ENCODE measurements at places on chromosomes 1 and 21.

GRCh38 chr1:173470608-173471007 is 6.5 kb upstream of the PRDX6 start:
- no peak for DNase-seq

- DNase-seq = no peak
These were observed 5.5 kb upstream of the SNX27 start for GRCh38 chr1:151606384-151606783.

DNA sequence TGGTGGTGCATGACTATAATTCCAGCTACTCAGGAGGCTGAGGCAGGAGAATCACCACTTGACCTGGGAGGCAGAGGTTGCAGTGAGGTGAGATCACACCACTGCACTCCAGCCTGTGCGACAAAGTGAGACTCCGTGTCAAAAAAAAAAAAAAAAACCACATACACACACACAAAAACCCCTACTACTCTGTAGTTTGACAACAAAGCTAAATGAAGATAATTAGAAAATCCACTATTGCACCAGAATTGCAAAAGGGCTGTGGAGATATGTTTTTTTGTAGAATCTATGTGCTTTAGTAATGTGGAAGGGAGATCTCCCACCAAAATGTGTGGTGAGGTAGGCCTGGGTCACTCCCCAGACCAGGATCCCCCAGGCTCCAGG is 32.2 kb upstream of the KHDRBS1 start:
- DNase-seq = no peak

DNA sequence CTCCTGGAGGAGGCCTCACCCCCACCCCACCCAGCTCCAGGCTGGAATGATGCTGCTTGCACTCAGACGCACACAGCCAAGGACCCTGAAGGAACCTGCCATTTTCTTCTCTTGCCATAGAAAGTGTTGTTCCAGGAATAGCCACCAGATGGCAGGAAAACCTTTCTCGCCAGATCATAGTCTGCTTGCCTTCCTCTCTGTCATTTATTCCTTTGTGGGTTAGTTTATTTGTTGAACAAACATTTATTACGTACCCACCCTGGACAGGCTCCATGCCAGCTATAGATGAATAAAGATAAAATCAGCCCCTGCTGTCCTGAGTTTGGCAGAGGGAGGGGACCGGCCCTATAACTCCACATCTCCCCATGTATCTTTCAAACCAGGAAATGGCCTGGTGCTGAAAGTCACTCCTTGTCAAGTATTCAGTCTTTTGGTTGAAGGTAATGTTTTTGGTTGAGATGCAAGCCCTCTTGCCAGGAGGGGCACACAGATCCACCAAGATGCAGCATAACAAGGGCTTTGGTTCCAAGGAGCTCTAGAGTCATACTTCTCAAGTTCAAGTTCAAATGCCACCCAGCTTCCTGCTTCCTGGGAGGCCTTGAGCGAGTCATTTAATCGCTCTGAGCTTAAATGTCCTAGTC is 7.0 kb upstream of the KCNC4 start:
- peak; percentile 74 for DNase-seq

- no peak for DNase-seq
These were observed 149.9 kb upstream of the DNAH14 start for GRCh38 chr1:224779536-224779935.

DNA sequence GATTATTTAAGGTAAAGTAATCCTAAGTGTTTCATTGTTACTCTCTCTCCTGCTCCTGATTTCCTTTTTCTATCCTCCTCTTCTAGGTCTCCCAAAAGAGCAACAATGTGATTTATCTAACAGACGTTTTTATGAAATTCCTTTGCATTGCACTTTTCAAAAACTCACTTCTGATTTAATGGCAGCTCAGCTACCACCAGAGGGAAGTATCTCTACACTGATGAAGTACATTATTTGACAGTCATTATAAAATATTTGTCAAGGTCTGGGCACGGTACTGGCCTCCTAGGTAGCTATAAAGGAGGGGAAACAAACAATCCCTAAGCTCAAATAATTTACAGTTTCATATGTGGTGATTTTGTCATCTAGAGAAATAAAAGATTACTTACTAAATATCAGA is 15.6 kb downstream of the TMPRSS15 start:
- DNase-seq = no peak

- no peak for DNase-seq
These were observed 22.2 kb upstream of the RUNX1 start for GRCh38 chr21:35071347-35071746.

- no peak for DNase-seq
These were observed 100.0 kb downstream of the CRYAA start for GRCh38 chr21:43268804-43269186.

- no peak for DNase-seq
These were observed 276.6 kb downstream of the NFIA start for GRCh38 chr1:61358770-61359455.

- DNase-seq = no peak
These were observed 458.3 kb downstream of the LMO4 start for GRCh38 chr1:87786861-87787545.

- no peak for DNase-seq
These were observed 21.9 kb upstream of the HUNK start for GRCh38 chr21:31850886-31851285.

DNA sequence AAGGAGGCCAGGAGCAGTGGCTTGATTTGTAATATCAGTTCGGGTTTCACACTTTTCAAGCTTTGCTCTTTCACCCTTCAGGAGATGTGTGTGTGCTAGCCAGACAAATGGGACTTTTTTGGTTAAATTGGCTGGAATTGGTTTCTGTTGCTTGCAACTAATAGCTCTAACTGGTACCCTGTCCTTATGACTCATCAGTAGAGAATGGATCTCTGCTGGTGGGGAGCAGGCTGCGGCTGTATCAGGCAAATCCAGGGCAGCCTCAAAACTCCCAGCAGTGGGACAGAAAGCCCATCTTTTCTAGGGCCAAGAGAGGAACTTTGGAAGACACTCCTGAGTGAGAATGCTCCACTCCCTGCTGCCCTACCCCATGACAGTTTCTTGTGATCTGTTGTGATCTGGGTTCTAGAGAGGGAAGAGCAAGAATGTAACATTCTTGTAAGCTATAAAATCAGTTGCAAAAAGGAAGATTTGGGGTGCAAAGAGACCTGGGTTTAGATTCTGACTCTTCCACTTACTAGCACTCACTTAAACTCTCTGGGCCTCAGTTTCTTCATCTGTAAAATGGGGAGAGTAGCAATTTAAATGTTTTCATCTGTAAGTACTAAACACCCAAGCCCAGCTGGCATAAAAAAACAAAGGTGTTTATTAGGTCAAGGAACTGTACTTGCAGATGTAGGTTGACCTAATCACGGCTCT is 257.0 kb upstream of the TMEM51 start:
- no peak for DNase-seq

DNA sequence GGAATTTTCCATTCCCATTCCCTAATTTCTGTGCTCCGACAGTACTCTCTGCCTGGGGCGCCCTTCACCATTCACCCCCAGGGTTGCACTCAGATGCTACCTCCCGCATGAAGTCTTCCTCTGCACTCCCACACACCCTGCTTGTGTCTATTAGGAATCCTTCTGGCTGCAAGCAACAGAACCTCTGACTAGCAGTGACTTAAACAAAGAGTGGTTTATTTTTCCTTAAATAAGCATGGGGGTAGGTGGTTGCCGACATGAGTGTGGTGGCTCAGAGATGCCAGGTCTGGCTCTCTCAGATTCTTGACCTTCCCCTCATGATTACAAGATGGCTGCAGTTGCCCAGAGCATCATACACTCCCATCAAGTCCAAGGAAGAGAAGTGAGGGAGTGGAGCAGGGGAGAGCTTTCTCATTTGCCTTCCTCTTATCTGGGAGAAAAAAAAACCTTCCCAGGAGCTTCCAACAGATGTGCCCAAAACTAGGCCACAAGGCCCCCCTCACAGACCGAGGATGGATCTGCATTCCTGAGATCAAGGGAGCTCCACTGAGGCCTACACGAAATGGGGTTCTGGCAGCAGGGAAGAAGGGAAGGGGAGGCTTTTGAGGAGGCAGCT is 49.6 kb upstream of the LBR start:
- DNase-seq = no peak

DNA sequence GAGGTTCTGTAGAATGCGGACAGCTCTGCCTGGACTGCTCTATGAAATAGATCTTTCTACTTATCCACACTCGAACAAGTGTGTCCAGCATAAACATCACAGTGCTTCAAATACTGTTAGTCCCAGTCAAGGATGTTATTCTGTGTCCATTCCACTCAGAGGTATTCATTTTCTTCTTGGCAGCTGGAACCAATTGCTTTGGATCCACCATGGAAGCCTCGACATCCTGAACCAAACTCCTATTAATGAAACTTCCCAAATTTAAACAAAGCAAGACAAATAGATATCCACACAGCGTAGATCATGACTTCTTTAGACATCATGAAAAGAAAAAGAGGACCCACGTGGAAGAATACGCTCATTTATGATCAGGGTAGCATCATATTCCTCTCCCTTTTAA is 95.8 kb downstream of the DISC1 start:
- DNase-seq = no peak

DNA sequence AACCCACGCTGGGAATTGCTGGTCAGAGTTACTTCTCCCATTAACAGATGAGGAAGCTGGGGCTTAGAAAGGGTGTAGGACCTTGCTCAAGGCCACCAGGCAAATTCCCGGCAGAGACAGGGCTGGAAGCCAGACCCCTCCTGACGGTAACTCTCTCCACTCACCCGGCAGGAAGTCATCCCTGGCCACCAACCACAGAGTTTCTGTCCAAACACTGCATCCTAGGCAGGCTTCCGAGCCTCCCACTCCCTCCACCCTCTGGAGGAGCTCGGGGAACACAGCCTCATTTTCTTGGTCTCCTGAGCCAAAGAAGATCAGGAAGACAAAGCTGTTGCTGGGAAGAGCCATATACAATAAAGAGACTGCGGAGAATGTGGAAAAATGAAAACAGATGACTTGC is 25.0 kb upstream of the ZNF436 start:
- DNase-seq = no peak

GRCh38 chr1:244207042-244207934 is 156.2 kb downstream of the ZBTB18 start:
- no peak for DNase-seq

DNA sequence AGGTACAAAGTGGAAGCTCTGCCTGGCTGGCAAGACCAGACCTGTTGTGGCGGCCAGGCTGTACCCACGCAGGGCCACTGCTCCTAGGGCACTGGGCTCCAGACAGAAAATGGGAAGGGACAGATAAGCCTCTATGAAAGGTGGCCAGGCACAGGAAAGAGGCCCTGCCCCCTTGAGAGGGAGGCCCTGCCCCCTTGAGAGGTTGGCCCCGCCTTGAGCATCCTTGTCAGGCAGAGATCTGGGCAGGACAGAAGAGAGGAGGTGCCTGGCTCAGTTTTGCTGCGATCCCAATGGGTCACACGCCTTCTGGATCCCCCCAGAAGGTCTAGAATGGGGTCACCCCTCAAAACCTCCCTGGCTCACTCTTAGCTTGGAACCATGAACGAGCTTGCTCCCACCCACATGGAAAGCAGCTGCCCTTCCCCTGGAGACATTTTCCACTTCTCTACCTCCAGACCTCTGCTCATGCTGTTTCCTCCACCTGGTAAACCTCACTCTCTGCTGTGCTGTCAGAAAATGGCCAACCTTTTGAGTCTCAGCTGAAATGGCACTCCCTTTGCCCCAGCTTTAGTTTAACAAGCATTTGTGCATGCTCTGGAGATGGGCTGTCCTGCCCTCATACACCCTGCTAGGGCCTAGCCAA is 17.5 kb upstream of the ECE1 start:
- no peak for DNase-seq

DNA sequence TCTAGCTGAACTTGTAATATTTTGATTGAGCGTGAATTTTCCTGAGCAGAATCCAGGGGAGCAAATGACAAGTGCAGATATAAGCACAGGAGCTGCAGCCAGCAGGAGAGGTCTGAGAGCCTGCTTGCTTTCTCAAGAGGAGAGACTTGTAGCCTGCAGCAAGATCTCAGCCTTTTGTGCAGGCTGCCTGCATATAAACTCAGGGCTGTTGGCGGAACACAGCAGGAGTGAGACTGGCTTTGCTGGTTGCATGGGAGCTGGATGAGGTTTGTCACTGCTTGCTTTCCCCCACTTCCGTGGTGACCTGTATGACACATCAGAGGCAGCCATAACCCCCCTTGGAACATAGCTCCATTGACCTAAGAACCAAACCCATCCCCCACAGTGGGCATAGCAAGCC is 725.4 kb upstream of the RGS18 start:
- DNase-seq = no peak

DNA sequence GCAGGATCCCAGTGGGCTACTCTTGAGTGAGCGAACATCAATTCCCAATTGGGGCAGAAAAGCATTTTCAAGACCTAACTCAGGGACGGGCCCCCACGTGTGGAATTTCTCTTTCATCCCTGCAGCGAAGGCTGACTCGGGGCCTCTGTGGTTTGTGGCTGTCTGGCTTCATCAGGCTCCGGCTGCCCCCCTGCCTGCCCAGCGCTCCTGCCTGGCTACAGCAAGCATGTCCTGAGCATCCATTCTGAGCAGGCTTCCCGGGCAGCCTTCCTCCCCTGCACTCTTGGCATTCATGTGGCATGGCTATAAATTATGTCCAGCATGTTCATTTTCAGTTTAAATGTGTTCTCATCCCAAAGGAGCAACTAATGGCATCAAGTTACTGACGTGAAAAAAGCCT is 588.1 kb downstream of the KIF26B start:
- no peak for DNase-seq

- DNase-seq = no peak
These were observed 45.1 kb upstream of the RGS2 start for GRCh38 chr1:192763756-192764155.

Measured in DMS79 treated with DMSO at 0.1 percent for 48 hours (cell line).